ENCODE measurements at places on chromosomes 1 and 21.

- DNase-seq, result no peak
These were observed 44.8 kb downstream of the GRHL3 start for GRCh38 chr1:24363994-24364393.

DNA sequence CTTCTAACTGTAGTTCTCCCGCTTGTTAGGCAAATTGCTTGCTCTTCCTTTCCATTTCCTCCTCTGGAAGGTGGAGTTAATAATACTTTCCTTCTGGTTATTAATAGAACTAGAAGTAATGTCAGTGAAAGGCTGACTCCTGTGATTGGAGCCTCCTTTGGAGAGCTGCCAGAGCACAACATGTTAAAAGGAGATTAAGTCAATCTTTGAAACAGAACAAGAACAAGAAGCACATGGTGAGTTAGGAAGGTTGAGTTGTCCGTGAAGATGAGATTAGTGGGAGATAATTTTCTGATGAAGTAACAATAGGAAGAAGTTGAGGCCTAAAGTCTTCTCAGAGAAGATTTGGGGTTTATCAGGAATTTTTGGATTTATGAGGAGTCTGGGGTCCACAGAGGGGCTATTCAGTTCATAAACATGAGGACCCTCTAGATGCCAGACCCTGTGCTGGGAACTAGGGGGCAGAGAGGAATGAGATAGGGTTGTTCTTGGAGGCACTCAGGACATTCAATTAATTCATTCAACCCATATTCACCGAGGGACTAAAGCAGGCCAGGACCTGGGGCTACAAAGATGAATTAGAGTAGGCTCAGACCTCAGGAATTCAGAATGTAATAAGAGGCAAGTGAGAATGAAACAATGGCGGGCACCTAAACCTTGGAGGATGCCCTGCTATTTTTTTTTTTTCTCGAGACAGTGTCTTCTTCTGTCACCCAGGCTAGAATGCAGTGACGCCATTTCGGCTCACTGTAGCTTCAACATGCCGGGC lies 40.7 kb upstream of the DHCR24 start:
- peak; percentile 80 for DNase-seq

DNA sequence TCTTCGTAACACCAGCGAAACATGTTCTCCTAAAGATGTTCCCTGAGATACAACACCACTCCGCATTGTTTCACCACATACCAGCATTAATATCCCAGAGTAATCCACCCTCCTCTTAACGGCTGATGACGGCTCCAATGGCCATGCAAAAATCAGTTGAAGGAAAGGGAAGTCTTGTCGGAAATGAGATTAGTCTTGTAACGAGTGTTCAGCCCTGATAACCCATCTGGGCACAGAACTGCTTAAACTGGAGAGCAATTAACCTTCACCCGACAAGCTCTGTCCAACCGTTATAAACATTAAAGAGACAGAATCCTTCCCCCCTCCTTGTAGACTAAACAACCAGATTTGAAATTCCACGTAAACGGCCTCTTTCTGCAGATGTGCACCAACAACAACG lies 21.9 kb downstream of the ERG start:
- no peak for DNase-seq

DNA sequence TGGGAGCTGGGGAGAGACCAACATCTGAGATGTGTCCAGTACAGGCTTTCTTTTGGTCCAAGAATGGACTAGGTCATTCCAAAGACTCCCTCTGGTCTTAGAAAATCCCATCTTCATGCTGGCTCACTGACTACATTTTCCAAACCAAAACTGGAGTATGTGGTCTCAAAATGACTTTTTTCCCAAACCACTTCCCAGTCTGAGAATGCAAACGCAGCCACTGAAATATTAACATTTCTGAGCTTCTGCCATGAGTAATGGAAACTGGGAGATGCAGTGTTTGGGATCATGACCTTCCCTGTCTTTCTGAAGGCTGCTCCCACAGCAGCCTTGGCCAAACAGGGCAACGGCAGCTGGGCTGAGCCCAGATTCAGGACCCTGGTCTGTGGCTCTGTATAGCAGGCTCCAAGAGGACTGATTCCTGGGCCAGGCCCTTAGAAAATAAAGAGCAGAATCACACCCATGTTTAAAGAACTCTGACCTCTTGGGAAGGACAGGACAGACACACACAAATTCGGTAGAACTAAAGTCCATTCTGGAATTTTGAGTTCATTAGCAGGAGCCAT lies 62.1 kb upstream of the CNTN2 start:
- DNase-seq, result peak; percentile 62

DNA sequence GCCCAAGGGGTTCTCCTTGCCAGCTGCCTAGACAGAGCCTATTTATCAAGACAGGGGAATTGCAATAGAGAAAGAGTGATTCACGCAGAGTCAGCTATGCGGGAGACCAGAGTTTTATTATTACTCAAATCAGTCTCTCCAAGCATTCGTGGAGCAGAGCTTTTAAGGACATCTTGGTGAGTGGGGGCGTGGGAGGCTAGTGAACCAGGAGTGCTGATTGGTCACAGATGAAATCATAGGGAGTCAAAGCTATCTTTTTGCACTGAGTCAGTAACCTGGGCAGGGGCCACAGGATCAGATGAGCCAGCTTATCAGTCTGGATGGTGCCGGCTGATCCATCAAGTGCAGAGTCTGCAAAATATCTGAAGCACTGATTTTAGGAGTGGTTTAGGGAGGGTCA lies 64.8 kb upstream of the MRPS6 start:
- no peak for DNase-seq

DNA sequence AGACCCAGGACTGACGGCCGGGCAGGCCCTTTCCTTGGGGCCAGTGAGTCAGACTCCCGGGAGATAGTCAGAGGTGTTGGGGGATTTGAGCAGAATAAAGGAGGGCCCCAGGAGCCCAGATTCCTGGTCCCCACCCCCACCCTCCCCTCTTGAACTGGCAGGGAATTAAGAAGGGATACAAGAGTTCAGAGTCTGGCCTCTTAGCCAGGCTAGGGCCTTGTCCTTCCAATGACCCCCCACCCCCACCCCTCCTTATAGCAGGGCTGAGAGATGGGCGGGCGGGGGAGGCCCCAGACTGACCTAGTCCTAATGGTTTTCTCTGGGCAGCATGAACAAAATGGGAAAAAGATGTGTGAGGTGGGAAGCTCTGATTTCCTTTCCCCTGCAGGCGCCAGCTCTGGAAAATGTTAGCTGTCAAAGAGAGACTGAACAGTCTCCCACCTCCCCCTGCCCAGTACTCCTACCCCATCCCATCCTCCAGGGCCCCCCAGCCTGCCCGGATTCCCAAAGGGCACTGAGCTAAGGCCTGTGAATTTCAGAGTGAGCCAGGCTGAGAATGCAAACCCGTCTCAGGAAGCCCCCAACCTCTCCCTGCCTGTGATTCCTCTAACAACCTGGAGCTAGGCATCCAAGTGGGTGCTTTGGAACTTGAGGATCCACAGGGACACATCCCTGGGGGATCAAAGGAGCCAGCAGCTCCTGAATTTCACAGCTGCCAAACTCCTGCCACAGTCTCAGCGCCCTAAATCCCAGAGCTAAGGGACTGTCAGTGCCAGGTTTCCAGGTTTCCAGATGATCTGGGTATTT lies 5.8 kb upstream of the CRABP2 start:
- peak; percentile 49 for DNase-seq

DNA sequence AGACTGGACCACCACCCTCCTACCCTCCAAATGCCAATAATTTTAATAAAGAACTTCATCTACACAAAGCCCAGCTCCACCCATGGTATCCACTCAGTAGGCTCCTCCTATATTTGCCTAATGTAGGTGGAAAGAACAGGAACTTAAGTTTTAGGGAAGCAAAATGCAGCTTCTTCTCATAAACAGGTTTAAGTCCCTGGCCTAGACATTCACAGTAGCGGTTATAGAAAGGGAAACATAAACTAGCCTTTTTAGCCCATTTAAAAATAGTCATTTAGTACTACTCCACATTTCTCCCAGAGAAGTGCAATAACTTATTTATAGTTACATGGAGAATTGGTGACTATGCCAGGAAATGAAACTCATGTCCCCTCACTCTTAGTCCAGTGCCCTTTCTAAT lies 56.6 kb upstream of the CPLANE2 start:
- no peak for DNase-seq

DNA sequence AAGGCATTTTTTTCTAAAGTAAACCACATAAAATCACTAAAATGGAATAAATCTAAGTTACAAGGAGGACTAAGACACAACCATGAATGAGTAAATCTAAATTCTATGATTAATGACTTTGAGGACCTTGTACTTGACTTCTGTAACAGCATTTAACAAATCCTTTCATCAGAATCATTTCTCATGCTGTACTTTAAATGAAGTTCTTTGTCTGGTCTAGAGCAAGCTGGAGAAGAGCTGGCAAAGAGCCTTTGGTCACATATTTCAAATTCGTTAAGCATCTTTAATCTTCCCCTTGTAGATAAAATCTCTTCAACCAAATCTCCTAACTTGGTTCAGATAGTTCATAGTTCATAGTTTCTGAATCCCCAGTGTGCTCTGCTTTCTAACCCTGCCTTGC lies 405.4 kb downstream of the PTPRC start:
- DNase-seq, result no peak

- DNase-seq, result peak; percentile 48
These were observed 151.8 kb downstream of the TENT5C start for GRCh38 chr1:117757668-117758067.

GRCh38 chr1:185318431-185319138 lies 1.5 kb upstream of the IVNS1ABP start:
- DNase-seq, result no peak

DNA sequence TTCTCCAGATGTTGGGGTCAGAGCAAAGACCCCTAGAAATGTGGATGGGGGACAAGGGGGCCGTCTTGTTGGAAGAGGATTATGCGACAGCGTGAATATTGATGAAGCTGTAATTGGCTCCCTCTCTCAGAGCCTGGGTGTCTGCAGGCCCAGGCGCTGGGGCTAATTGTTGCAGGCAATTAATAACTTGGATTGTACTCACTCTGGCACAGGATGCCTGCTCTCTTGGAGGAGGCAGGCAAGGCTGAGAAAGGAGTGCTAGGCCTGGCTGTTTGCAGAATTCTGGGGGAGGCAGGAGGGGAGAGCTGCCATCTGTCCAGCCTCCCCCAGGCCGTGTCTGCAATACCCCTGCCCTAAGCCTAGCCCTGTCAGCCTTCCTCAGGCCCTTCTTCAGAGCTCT lies 4.1 kb upstream of the DISP3 start:
- no peak for DNase-seq

All from EH (cell line).